Fibroblast of skin of right quadriceps (primary cell): ENCODE measurements at places on chromosomes 3 and 15.

GRCh38 chr3:193771653-193772421, 178.8 kb downstream of the OPA1 start:
- DNase-seq = no peak

DNA sequence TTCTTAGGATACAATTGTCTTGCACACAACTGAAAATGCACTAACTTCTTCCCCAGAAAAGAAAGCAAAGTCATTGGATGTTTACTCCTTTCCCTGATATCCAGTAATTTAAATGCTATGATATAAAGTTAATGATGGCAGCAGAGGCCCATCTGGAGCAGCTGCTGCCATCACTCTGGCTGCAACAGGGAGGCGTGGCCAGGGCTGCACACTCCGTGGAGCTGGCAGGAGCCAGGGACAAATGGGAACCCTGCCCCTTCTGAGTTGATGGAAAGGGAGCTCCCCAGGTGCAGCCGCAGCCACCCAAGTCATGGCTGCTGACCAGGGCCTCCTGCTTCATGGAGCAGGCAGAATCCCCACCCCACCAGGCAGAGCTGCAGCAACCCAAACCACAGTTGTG, 72.6 kb upstream of the ALDH1A3 start:
- no peak for DNase-seq

GRCh38 chr3:61451841-61452240, 109.5 kb upstream of the PTPRG start:
- peak; percentile 65 for DNase-seq

GRCh38 chr3:120129718-120130513, 35.7 kb upstream of the GSK3B start:
- peak; percentile 38 for DNase-seq

DNA sequence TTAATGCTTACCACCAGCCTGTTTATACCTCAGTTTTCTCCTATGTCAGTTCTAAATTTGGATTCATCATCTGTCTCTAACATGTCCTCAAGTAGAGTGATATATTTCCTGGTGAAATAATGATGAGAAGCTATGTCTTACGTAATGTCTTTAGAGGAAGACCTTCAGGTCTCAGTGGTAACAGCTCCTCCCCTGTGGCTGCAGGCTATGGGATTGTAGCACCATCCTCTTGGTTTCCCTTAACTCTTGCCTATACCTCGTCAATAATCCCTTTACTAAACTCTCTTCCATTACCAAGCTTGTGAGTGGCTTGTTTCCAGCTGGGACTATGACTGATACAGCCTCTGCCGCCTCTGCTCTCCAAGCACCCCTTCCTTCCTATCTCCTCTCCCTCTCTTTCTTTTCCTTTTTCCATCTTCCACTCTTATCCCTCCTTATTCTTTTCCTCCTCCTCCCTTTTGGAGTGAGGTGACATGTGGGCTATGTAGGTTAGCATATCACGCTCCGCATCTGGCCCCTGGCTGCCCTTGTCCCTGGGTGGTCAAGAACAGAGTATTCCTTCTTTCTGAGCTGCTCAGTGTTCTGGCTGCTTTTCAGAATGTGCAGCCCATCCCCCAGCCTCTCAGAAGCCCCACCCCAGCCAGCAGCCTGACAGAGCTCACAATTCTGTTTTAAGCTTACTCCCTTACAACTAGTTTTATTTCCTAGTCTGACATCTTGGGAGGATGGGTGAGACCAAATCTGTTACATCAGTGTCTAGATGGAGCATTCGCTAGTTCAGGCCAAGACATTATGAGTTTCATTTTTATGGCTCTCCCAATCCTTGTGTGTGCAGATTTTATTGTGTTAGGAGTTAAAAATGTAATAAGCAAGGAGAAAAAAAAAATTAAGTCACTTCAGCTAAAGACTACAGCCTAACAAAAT, 75.0 kb upstream of the RNU6-1 start:
- peak; percentile 70 for DNase-seq

GRCh38 chr3:82274897-82275296, 513.5 kb upstream of the GBE1 start:
- DNase-seq = peak; percentile 3

GRCh38 chr3:99823723-99824711, 6.4 kb downstream of the CMSS1 start:
- DNase-seq = no peak

DNA sequence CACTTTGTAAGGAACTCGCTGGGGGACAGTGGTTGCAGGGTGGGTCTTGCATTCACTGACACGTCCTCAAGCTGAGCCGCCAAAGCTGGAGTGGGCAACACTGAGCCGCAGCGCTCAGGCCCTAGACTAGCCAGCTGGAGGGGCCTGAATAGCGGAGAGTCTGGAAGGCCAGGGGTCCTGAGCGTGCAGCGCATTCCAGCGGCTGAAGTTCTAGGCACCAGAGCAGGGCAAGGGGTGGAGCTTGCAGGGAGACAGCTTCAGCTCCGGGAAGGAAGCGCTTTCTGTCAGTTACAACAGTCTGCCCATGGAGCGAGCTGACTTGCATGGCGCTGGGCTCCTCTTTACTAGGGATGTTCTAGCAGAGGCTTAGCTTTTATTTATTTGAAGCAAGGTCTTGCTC, 2.7 kb downstream of the MAP6D1 start:
- DNase-seq = no peak

DNA sequence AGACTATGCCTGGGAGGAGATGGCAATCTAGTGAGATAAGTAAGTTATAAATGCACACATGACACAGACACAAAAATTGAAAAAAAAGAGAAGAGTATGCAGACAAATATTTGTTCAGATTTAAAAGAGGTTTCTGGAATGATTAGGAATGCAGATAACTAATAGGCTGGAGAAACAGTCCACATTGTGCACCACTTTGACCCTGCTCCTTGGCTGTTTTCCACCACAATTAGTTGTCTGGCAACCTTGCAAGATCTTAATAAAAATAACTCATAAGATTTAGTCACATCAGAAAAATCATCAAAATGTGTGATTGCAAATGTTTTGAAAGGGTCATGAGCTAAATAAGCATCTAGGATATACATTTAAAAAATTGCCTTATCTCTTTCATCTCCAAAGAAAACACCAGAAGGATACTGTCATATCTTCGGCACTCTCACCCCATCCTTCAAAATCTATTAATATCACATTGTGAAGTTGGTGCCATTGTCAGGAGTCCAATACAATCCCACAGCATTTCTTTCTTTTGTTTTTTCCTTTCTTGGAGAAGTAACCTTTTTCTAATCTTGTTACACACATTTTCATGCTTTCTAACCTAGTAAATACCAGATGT, 153.7 kb upstream of the KCNMB2 start:
- DNase-seq = peak; percentile 99

DNA sequence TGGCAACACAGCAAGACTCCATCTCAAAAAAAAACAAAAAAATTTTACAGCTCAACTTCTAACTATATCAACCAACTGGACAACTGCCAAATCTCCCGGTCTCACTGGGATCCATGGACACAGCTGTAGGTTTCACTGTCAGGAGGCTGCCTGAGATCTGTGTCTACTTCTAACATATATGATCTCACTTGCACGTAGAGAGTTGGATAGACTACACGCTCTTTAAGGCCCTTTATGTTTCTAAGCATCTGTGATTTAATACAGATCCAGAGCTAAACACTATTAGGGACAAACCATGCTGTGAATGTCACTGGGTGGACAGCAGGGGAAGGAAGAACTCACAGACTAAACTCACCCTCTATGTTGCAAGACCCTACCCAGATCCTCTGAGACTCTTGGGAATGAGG, 13.0 kb upstream of the APOD start:
- no peak for DNase-seq
